Neuronal stem cell (in vitro differentiated cells): ENCODE measurements at places on chromosomes 7 and 10.

DNA sequence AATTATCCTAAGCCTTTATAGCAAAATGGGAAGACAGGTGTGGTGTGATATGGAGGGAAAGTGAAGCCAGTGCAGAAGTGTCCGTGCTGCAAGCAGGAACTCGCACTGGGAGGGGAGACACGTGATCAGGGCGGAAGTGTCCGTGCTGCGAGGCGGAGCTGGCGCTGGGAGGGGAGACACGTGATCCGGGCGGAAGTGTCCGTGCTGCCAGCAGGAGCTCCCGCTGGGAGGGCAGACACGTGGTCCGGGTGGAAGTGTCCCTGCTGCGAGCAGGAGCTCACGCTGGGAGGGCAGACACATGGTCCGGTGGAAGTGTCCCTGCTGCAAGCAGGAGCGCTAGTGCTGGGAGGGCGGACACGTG lies 40.5 kb upstream of the PRKAR1B start:
- DNase-seq, result no peak

- DNase-seq, result no peak
These were observed 14.0 kb downstream of the KMT2E start for GRCh38 chr7:105028004-105028403.

DNA sequence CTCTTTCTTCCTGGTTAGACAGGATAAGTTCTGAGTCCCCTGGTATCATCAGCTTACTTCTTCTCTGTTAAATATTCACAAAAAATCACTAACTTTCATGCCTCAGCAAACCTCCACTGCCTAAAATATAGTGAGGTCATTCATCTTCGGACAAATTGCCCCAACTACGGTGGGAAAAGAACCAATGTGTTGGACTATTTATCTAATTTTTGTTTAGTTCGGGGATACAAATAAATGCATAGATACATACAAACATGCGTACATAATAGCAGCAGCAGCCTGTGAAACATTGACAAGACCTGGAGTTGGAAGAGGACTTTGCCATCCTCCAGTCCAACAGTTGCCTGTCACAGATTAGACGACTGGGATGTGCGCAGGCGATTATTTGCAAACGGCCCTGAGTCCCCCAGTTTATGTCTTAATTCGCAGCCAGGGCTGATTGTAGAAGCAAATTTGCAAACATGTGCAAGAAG lies 51.5 kb downstream of the EGFR start:
- DNase-seq, result no peak

DNA sequence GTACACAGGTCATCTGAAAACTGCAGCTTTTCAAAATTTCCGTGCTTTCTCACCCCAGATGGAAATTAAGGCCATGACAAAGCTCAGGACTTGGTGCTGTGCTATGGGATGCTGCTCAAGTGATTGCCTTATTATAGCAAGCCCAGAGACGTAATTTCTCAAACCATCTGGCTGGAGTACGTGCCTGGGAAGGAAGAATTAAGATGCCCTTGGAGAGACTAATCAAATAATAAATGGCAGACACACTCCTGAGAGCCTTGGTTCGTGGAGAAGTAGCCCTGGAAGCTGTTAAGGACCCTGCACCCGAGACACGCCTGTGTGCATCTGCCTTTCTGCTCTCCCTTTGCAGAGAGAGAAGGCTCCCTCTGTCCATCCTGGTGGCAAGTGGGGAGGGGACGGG lies 38.3 kb upstream of the PRLHR start:
- DNase-seq, result no peak

- no peak for DNase-seq
These were observed 126.4 kb downstream of the ADCY1 start for GRCh38 chr7:45700556-45700955.

DNA sequence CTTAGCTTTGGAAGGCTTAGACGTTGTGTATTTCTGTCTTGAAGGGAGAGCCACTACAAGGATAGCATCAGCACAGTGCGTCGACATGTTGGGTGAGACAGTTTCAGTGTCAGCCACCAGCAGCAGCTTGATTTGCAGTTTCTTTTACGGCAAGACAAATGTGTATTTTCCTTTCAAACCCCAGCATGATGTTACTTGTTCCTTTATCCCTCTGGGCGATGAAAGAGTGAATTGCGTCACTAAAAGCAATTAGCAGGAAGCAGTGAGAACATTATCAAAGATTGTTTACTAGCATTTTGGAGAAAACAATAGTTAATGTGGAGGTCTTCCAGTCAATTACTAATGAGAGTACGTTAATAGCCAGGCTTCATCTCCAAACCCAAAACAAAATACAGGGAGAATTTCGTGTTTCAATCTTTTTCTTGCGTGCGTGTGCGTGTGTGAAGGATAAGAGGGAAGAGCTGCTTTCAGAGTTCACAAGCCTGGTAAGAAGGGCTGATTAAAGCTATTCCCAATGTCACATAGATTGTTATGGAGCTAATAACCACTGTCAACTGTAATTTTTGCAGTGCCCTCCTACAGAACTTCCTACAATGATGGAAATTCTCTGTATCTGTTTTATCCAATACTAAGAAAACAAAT lies 157.1 kb upstream of the AOAH start:
- DNase-seq, result no peak

DNA sequence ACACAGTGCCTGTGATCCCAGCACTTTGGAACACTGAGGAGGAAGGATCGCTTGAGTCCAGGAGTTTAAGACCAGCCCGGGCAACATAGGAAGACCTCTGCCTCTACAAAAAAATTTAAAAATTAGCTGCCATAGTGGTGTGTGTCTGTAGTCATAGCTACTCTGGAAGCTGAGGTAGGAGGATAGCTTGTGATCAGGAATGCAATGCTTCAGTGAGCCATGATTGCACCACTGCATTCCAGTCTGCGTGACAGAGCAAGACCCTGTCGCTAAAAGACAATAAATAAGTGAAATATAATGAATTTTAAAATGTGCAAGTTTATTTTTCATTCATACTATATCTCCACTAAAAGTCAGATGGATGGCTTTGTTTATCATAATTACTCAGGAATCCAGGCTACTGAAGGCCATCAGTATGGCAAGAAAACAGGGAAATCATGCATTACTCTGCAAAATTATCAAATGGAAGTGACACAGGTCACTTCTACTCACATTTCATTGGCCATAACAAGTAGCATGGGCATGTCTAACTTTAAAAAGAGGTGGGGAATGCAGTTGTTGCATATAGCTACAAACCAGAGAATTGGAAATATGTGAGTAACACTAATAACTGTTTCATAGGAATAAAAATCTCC lies 32.9 kb upstream of the FAM3C start:
- DNase-seq, result no peak

- no peak for DNase-seq
These were observed 84.9 kb downstream of the CHRM2 start for GRCh38 chr7:136953386-136953785.

DNA sequence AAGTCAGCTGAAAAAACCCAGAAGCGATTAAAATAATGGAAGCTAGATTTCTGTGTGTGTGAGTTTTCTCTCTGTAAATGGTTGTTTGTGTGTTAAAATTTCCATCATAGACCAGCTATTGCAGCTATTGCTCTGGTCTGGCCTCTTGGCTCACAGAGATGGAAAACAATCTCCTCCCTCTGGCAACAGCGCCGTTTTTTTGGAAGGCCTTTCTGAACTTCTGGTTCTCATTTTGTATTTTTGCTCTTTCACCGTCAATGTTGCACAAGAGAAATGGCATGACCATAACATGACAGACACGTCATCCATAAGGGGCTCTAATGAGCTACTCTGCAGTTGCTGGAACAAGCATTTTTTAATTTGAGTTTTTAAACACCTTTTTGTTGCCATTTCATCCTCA lies 91.0 kb downstream of the CUBN start:
- no peak for DNase-seq

DNA sequence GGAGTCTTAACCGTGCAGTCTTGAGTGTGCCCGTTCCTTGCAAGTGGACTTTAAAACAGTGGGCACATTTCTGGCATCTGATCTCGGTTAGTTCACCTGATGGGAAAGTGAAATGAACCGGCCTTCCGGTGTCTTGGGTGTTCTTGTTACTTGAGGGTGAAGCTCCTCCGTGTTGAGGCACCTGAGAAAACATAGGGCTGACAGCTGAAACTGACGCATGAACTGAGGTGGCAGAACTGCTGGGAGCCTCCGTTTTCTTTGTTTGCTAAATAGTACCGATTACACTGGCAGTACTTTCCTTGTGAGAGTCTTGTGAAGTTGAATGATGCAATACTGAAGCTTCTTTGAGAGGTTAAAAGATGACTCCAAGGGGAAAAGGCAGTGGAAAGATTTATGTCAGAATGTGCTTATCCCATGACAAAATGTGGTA lies 62.8 kb upstream of the SAMD8 start:
- no peak for DNase-seq

DNA sequence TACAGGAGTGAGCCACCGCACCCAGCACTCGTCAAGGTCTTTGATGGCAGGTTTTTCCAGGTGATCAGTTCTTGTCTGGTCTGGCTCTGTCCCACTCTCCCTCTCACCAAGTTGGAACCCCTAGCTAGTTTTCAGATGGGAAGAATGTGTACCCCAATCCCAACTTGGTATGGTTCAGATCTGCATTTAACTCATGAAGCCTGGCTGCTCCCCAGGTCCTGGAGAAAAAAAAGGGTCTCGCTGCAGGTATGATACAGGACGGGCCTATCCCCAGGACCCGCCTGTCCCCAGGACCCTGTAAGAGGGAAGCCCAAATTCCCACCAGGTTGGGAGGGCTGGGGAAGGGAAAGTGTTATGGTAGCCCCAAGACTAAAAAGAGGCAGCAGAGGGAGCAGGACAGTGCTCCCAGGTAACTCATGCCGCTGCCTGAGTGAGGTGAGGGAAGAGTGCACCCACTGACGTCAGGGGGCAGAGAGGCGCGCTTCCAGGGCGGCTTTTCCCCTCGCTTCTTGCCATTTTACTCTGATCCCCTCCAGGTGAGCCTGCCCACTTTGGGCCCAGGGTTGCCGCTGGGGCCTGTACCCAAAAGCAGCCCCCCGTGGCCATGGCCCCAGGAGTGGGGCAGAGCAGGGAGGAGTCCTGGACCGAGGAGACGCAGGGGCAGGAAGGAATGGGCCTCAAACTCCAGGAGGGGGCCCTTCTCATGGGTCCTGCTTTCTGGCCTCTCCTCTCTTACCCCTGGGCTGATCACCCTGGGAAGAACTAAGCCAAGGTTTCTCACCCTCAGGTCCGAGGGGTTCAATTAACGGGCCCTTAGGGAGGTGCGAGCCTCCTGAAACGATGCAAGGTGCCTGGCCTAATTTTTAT lies 36.4 kb upstream of the SRRM3 start:
- DNase-seq, result no peak

DNA sequence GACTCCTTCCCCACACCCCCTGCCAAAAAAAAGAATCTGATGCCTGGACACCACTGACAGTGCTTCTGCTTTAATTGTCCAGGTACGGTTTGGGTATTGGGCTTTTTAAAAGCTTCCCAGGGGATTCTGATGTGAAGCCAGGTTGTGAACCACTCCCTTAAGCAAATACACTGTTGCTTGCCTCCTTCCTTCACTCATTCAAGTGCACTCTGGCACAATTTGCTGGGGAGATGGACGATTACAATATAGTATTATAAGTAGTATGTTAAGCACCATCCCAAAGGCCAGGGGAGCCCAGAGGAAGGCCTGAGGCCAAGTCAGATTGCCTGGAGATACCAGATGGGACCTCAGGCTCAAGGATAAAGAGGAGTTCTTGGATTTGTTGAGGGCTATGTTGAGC lies 12.3 kb upstream of the ZNRF2 start:
- DNase-seq, result no peak
